ENCODE measurements at places on chromosomes 1 and 21.

DNA sequence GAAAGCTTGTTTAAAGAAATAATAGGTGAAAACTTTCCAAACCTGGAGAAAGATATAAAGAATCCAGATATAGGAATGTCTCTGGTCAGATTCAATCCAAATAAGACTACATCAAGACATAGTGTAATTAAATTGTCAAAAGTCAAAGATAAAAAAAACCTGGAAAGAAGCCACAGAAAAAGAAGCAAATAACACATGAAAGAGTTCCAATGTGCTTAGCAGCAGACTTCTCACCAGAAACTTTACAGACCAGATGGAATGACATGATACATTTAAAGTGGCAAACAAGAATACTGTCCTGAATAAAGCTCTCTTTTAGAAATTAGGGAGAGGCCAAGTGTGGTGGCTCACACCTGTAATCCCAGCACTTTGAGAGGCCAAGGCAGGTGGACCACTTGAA, 1039.9 kb downstream of the KCNT2 start:
- no peak for DNase-seq

DNA sequence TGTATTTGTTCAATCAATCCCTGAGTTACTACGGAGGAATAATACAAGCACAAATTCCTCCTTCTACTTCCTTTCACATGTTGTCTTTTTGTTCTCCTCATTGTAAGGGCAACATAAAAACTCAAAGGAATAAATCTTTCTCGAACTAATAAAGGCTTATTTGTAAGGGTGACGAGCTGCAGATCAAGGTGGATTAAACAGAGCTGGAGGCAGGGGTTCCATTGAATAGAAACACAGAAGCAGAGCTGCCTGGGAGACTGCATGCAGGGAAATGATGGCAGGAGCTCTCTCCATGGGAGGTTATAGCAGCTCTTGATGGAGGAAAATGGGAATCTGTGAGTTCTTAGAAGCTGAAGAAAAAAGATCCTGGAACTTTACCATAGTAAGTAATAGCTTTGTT, 160.2 kb downstream of the CYYR1 start:
- DNase-seq = no peak

GRCh38 chr1:94463056-94463764, 45.0 kb downstream of the ABCD3 start:
- DNase-seq = no peak

DNA sequence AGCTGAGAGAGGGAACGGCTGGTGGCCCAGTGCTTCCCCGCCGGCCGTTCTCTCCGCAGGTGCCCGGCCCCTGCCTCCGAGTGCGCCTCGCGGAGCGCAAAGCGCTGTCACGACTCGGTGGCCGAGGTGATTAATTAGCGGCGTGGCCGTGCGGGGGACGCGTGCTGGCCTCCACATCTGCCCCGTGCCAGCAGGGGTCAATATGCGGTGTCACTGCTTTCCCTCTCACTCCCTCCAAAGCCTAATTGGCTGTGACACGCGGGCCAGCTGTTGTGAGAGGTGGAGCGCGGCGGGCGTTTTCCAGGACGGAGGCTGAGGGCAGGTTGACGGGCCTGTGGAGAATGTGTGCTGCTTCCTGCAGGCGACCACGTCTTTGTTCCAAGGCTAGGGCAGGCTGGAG, 239.0 kb downstream of the LMX1A start:
- DNase-seq = no peak

GRCh38 chr1:233356705-233356987, 29.1 kb downstream of the MAP3K21 start:
- DNase-seq = no peak

DNA sequence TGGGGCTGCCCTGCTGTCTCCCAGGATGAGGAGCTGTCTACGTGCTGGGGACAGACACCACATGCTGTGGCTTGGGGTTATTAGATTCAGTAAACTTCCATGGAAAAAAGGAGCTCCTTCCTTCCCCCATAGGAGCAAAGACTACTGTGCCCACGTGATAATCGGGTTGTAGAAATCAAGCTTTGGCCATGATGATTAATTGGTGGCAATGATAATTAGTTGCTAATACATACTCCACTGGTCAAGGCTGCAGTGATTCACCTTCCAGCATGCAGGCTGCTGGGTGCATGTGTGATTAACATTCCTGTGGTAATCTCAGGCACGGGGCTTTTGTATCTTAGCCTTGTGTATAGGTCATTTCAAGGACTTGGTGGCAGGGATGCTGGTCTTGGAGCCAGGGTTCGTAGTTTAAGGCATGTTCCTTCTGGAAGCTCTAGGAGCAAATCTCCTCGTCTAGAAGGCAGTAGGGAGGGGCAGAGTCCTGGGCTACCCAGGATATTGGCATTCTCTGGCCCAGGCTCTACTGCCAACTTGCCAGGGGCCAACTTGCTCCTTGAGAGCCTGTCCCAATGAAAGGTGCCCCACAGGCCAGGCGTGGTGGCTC, 41.4 kb downstream of the TMCO4 start:
- DNase-seq = peak; percentile 49

- DNase-seq = no peak
These were observed 13.5 kb upstream of the PEX10 start for GRCh38 chr1:2425892-2426291.

GRCh38 chr1:60281360-60281932, 207.9 kb upstream of the C1orf87 start:
- DNase-seq = peak; percentile 71

DNA sequence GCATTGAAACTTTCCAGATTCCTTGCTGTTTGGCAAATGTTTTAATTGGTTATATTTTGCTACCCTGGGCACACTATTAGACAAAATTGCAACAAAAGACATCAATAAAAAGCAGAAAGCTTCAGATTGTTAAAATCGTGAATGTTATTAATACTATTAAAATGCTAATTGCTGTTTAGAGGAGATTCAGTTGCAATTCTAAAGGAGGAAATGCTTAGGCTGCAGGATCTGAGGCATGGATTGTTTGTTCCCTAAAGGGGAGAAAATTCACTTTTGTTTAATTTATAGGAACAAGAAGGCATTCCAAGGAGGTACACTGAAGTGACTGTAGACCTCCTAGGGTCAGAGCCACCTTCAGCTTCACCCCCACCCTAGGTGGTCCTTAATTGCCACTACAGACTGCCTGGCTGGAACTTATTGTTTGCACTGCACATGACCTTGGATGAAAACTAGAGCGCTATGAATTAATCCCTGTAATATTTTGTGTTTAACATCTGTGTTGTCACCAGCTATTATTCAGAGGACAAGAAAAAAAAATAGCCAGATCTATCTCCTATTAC, 1266.9 kb upstream of the ADGRL2 start:
- DNase-seq = no peak

DNA sequence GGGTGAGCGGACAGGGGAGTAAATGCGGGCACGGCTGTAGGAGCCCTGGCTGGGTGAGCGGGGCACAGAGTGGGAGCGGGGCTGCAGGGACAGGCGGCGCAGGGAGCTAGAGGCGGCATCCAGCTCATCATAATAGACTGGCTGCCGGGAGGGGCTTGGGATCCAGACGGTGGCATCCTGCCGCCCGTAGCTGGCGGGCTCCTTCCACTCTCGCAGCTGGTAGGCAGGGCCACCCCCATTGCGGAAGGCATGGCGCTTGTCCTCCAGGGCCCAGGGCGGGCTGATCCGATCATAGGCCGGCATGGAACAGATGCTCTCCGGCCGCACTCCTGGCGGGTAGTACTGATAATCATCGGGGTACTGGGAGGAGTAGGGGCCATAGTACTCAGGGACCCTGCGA, 43.7 kb upstream of the GOLT1A start:
- no peak for DNase-seq

DNA sequence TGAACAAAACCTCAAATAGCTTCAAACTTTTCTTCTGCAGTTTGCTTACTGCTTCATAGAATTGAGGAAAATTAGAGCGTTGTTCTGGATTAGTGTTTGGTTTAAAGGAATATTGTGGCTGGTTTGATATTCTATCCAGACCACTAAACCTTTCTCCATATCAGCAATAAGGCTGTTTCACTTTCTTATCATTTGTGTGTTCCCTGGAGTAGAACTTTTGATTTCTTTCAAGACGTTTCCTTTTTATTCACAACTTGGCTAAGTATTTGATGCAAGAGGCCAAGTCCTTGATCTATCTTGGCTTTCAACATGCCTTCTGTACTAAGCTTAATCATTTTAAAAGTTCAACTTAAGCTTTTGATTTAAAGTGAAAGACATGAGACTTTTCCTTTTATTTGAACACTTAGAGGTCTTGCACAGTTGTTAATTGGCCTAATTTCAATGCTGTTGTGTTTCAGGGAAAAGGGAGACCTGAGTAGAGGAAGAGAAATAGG, 359.1 kb downstream of the S1PR1 start:
- DNase-seq = no peak

DNA sequence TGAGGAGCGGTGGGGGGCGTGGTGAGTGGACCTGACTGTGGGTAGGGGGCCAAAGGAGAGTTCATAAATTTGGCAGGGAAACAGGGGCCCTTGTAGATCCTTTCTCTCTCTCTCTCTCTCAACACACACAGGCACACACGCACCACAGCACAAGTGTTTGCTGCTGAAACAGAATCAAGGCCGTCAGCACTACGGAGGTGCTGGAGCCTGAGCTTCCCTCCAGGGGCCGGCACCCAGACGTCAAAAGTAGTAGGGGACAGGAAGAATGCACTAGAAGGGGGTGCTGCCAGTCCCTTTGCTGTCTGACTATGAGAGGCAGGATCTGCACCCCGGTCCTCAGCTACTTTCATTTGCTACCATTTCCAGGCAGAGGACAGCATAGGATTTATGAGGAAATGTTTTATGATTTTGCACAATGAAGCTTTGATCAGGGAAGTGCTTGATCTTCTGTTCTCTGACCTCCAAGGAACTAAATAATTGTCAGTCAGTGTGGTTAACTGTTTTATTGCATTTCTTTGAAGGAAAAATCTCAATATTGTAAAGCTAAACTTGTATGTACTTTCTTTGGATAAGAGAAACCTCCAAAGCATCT, 74.3 kb upstream of the FAM3B start:
- no peak for DNase-seq

GRCh38 chr1:42461196-42461595, 1.9 kb upstream of the CCDC30 start:
- no peak for DNase-seq

DNA sequence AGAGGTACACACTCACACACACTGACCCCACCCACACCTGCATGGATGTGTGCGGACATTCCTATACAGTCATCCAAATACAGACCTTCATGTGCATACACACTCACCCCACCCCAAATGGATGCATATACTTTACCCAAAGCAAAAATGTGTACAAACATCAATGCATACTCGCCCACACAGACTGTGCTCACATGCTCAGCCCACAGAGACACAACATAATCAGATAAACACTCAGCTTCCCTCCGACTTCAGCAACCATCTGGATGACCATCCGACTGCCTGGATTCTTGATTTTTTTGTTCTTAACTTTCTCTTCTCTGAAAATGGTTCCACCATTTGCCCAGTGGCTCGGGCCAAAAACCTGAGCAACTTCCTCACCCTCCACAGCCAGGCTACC, 24.4 kb upstream of the GJB5 start:
- no peak for DNase-seq

- no peak for DNase-seq
These were observed 18.7 kb upstream of the LBR start for GRCh38 chr1:225446595-225446960.

DNA sequence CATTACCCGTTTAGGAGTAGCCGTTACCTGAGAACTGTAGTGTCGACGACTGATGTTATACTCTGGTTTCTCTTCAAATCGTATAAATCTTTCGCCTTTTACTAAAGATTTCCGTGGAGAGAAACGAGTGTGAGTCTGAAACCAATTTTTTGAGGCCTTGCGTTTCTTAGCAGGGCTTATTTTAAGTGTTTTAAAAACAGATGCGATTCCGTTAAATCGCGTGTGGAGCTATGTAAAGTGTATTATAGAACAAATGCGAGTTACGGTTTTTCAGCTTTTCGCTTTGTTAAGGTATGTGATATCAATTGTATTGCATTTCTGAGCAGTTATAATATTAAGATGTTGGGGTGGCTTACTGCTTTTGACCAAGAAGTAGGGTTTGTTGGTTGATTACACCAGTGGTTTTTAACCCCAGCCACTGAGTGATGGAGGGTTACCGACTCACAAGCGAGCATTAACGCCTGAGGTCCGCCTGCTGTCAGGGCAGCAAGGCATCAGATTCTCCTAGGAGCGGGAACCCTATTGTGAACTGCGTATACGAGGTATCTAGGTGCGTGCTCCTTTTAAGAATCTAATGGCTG, 18.0 kb downstream of the KIAA2013 start:
- DNase-seq = peak; percentile 100

DNA sequence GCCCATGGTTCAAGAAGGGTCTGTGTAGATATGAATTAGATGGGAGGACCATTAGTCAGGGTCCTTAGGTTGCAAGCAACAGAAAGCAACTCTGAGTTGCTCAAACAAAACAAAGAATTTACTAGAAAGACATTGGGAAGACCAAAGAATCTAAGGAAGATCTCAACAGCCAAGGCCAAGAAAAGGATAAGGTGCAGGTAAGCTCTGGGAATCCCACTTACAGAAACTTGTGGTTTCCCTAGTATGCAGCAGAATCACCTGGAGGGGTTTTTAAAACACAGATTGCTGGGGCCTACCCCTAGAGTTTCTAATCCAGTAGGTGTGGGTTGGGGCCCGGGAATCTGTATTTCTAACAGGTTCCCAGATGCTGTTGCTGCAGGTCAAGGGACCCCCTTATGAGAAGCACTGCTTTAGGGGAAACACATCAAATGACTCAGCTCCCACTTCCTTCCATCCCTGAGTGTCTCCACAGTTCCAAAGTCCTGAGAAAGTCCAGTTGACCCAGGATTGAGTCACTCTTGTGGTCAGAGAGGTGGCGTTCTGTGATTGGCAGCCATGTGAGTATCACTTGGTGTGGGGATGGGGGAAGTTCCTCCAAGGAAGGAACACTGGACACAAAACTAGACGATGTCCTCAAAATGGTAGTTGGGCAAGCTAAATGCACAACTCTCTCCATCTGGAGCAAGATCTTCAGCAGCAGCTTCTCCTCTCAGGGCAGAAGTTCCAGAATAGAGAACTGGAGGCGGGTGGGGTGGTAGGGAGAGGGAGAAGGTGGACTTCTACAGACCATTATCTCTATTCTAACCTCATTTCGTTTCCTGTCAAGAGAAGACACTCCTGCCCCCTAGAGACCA, 24.2 kb upstream of the EYA3 start:
- peak; percentile 70 for DNase-seq

DNA sequence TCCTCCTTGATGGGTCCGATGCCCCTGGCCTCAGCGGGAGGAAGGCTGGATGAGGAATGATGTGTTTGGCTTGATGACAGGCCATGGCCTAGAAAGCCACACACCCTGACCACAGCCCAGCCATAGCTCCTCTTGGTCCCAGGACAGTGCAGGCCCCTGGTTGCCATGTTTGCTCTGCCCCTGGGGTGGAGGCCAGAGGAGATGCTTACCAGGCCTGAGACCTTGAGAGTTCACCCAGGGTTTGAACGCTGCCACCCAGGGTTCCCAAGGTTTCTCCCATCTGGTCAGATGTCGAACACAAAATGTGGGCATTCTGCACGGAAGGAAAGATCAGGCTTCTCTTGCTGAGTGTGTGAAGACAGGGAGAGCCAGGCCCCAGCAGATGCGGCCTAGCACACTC, 2.6 kb downstream of the C1orf226 start:
- DNase-seq = no peak

GRCh38 chr1:29563092-29563491, 326.8 kb downstream of the PTPRU start:
- DNase-seq = no peak

GRCh38 chr1:172939475-172939874, 111.3 kb downstream of the TNFSF18 start:
- no peak for DNase-seq
